ENCODE measurements at places on chromosomes 13 and 19.

DNA sequence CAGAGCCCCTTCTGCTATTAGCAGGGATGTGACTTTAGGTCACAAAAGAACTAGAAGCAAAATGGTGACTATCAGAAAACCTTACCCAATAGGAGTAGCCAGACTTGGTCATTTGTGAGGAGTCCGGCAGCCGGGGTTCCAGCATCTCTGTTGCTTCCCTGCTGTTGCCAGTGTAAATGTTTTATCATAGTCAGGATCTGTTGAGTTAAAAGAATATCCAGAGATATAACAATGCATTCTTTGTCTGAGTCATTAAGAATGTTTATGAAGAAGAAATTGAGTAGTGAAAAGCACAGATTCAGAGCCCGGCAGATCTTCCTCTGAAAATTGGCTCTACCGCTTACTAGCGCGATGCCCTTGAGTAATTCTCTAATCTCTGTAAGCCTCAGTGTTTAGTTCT is 84.2 kb downstream of the COL4A2 start:
- no peak for DNase-seq

DNA sequence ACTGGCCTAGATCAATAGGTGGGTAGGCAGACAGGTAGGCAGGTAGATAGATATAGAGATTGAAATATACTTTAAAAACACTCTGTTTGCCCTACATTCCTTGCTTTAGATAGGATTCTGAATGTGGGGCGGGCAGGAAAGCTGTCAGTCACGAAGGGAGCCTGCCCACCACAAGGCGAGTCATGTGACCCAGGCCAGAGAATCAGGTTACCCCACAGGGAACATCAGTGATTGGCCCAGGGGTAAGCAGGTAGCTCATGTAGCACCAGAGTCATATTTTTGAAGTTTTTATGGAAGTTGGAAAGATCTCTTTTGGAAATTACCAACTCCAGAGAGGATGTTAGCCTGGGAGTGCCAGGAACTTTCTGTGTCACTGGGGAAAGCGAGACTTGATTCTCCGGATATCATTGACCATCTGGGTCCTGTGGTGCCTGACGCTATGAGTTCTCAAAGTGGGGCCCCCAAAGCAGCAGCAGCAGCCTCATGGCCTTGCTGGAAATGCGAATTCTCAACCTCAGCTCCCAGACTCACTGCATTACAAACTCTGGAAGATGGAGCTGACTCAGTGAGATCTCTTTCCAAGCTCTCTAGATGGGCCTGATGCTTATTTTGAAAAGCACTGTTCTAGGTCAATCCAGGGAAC is 60.3 kb downstream of the IRS2 start:
- no peak for DNase-seq

DNA sequence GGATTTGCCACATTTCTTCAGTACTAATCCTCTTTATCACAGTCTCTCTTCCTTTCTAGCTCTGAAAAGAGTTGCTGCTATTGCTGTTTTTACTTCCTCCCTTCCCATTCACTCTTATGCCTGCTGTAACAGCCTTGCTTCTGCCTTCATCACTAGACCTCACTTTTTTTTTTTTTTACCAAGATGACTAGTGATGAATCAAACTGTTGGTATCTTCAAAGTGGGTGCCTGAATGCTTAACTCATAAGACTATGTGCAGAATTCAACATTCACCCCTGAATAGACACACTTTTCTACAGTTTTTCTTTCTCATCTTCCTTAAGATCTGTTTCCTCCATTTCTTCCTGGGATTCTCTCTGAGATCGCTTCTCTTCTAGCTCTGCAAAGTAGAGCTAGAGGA is 217.2 kb upstream of the HTR2A start:
- DNase-seq = no peak

- DNase-seq = no peak
Measured at GRCh38 chr13:85503797-85504196, 295.4 kb downstream of the SLITRK6 start.

DNA sequence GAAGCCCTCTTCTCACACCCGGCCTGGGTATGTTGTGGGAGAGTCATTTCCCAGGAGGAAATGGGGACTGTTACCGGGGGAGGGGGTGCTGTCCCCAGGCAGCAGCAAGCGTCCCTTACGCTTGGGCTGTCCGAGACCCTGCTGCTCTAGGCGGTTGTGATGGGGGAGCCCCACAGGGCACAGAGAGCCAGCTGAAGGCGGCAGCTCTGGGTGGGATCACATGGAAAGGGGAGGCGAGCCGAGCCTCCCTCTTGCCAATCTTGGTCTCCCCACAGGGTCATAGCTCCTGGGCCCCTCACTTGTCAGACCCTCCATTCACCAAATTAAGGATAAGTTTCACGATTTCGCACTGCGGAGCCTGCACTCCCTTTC is 22.0 kb downstream of the EPN1 start:
- DNase-seq = no peak

DNA sequence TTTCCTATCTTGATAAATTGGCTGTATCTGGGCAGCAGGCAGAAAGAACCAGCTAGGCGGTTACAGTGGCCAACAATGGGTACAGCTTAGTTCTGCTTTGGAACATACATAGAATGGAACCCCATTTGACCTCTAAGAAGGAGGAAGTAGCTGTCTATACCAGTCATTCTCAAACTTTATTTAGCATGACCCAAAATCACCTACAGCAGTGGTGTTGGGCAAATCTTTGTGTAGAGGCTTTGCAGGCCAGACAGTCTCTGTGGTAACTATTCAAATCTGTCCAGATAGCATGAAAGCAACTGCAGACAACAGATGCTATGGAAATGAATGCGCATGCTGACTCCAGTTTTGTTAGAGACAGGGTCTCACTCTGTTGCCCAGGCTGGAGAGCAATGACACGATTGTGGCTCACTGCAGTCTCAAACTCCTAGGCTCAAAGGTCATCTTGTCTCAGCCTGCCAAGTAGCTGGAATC is 12.0 kb upstream of the KCNC3 start:
- DNase-seq = no peak

GRCh38 chr19:3563709-3564524 is 6.5 kb upstream of the MFSD12 start:
- no peak for DNase-seq

- no peak for DNase-seq
Measured at GRCh38 chr19:8329996-8330395, 8.7 kb downstream of the RPS28 start.

- no peak for DNase-seq
Measured at GRCh38 chr13:110359840-110360301, 52.8 kb downstream of the COL4A2 start.

DNA sequence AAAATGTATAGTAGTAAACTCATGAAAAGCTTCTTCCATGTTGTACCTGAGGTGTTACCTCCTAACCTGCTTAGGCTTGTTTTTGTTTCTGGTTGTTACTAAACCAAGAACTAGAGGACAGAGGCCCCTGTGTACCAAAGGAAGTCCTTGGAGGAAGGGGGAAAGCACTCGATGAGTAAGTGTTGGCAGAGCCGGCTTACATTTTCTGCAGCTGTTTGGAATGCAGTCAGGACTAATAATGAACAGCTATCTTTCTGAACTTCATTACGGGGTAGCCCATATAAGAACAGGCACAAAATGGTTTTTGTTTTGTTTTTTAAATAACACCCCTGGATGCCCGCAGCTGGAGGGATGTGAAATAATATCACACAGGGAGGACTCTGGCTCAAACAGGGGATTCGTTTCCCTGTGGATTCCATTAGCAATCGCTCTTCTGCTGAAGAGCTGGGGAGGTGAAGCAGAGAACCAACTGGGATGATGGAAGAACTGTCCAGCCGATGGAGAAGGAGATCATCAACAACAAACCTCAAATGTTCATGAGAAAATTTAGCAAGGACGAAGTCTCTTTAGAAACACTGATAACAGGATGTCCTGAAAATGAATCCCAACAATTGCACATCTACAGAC is 214.2 kb upstream of the MAB21L1 start:
- DNase-seq = no peak

DNA sequence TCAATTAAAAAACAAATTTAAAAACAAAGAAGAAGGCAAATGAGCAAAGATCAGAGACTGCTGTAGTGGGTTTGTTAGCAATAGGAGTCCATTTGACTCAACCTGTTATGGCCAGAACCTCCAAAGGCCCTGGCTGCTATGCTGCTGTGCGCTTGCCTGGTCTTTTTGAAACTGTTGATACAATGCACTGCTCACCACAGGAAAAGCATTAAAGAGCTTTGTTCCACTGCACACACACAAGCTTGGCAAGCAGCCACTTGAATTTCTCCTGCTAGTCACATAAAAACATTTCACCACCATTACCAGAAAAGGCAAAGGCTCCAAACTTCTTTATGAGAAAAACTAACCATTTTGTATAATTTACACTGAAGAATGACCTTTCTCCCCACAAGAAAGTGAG is 132.2 kb downstream of the FREM2 start:
- DNase-seq = no peak

GRCh38 chr19:35557539-35558399 is 5.7 kb downstream of the ATP4A start:
- peak; percentile 84 for DNase-seq

GRCh38 chr19:43599635-43600295 is 3.4 kb downstream of the ZNF576 start:
- DNase-seq = no peak

GRCh38 chr13:113905942-113906341 is 42.1 kb upstream of the GAS6 start:
- DNase-seq = no peak

- no peak for DNase-seq
Measured at GRCh38 chr19:28960586-28960985, 252.4 kb downstream of the UQCRFS1 start.

DNA sequence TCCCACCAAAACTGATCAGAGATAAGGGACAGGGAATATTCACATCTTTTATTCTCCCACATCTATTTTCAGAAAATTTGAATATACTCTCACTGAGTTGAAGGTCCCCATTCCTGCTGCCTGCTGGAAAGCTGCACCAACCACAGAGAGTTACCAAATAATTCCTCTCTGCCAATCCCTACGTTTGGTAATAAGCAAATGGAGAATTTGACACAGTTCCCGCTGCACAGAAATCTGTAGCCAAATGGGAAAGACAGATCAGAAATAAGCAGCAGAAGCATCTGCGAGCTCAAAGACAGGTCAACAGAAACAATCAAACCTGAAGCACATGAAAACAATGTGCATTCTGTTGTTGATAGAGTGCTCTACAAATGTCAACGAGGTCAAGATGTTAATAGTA is 9.9 kb downstream of the ZNF112 start:
- DNase-seq = no peak

DNA sequence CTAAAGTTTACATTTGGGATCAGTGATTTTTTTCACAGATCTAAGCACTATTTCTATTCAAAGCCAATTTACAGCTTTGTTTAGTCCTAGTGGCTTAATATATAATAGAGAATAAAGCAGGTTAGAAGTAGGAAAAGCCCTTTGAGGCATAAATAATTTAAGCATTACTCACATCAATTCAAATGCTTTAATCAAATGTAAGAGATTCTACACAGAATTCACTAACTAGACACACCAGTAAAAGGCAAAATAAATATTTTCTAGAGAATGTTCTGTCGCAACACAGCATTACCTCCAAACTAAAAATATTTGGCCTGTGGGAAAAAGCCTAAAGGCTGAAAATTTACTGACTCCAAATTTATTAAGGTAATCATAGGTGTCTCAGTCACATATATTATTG is 31.3 kb downstream of the KCTD12 start:
- DNase-seq = no peak

DNA sequence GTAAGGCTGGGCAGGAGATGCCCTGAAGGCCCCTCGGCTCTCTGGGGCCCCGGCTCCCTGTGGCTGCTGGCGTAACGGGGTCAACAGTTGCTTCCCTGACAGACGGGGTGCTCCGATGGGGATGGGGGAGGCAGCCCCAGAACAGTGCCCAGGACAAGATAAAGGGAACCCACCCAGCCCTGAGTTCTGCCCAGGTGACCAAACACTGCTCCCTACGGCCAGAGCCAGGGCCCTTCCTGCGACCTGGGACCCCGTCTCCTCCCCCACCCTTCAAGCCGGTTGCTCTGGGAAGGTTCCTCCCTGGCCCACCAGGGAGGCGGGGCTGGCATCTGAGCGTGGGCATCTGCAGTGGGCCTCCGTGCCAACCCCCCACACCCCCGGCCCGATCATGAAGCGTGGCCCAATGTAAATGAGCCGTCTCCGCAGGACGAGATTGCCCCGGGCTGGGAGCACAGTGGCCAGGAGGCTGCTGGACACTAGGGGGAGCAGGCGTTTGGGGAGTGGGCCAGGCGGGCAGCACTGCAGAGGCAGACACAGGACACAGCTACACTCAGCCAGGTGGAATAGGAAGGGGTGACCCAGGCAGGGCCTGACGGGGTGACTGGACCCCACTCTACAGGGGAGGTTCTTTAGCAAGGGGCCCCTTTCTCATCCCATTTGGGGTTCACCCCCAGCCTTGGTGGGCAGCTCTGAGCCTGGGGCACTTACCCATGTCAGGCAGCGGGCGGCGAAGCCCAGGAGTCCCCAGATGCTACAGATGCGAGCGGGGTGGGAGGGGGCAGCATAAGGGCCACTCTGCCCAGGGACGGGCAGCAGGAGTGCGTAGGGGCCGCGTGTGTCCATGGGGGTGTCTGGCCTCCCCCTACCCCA is 1.2 kb upstream of the NKPD1 start:
- DNase-seq = no peak

GRCh38 chr19:56105090-56105701 is 15.9 kb downstream of the ZNF787 start:
- DNase-seq = peak; percentile 80

DNA sequence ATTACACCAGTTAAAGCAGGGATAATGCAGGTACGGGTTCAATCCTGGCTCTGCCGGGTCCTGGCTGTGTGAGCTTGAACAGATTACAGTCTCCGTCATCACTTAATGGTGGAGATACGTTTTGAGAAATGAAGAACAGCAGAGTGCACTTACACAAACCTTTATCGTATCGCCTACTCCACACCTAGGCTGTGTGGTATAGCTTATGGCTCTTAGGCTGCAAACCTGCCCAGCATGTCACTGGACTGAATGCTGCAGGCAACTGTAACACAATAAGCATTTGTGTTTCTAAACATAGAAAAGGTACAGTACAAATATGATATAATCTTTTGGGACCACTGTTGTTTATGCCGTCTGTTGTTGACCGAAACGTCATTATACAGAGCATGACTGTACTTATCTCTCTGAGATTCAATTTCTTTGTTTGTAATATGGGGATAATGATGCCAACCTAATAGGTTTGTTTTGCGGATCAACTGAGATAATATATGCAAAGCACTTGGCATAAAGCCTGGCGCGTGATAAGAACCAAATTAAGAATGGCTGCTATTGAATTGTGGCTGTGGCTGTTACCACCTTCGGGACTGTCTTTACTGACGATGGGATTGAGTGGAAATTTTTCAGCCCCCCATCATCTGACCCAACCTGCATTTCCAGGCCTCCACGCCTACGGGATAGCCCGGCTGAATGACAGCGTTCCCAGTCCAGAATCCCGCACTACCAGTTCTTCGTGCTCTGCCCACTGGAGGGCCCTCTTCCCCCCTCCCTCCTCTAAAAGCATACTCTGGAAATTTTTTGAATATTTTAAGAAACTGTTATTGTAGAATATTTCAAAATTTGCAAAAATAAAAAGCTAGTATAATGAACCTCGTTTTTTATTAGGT is 11.2 kb downstream of the KRTDAP start:
- no peak for DNase-seq

GRCh38 chr19:51473009-51473707 is 5.2 kb upstream of the CEACAM18 start:
- peak; percentile 76 for DNase-seq
